ENCODE measurements at places on chromosomes 2 and 18.

DNA sequence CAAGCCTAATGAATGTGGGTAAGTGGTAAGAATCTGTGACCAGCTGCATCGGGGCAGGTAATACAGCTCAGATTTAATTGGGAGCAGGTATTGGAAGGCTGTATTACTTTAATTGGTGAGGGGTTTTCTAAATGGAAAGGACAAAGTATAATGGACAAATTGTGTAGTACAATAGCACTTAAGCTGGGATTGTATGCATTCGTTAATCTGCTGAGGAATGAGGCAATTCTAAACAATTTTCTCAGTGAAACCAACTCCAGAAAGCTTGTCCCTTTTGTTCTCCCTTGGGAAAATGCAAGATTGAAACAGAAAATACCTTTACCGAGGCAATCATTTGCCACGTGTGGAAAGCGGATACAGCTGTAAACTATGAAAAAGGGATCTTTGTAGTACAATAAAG, 801.6 kb upstream of the POU3F3 start:
- no peak for DNase-seq

GRCh38 chr18:49658823-49659404, 97.1 kb downstream of the LIPG start:
- no peak for DNase-seq

- no peak for DNase-seq
Measured at GRCh38 chr2:144364944-144365738, 154.8 kb downstream of the ZEB2 start.

DNA sequence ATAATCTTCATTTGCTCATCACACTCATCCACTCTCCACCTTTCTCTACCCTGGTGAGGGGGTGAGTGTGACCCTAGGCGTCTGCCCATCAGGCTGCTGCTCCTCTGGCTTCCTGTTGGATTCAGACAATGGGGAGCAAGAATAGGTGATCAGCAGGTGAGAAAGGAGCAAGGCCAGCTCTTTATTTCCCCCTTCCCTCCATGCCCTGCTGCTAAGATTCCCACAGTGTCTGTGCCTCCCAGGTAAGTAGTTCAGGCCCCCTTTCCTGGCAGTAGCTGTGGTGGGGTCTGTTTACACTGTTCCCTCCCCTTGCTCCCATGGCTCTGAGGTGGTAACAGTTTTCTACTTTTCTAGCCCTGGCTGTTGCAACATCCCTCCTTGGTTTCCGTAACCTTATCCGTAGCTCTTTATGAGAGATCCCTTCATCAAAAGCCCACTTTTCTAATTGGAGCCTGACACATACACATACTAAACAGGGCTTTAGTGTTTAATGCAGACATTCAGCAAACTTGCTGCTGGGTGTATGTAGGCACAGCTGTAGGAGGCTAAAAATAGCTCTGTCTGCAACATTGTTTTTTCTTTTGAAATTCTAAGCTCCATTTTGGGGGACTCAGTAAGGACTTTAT, 27.5 kb downstream of the MAP2 start:
- DNase-seq = no peak

- DNase-seq = no peak
Measured at GRCh38 chr2:199336546-199336945, 121.2 kb downstream of the SATB2 start.

GRCh38 chr2:48398285-48399002, 131.5 kb upstream of the STON1 start:
- no peak for DNase-seq

DNA sequence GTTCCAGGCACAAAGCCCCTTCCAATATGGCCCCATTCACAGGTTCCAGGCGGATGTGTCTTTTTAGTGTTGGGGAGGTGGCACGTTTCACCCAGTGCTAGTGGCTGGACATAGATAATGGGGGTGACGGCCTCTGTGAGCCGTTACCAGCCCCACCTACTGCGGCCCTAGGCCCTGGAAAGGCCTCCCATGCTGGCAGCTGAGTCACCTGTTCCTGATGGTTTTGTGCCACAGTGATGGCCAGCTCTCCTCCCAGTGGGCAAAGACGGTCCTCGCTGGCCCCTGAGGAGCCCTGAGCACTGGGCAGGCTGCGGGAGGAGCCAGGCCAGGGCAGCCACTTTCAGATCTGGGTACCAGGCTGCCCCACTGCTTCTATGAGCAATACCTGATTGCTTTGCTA, 40.0 kb upstream of the GPC1 start:
- DNase-seq = no peak

GRCh38 chr18:57947117-57947516, 96.9 kb upstream of the NEDD4L start:
- DNase-seq = no peak

DNA sequence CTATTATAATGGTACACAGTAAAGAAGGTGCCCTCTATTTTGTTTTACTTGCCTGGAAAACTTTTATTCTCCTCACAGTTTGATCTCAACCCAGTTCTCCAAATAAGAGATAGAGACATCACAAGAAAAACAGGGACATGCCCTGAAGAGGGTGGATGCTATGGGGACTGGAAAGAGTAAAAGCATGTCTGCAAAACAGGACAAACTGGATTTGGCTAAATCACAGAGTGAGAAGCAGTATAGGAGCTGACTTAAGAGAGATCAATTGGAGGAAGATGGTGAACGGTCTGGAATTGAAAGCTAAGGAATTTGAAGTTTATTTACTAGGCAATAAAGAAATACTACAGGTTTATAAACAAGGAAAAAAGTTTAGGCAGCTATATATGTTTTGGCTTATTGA, 33.0 kb downstream of the SP140L start:
- DNase-seq = no peak

DNA sequence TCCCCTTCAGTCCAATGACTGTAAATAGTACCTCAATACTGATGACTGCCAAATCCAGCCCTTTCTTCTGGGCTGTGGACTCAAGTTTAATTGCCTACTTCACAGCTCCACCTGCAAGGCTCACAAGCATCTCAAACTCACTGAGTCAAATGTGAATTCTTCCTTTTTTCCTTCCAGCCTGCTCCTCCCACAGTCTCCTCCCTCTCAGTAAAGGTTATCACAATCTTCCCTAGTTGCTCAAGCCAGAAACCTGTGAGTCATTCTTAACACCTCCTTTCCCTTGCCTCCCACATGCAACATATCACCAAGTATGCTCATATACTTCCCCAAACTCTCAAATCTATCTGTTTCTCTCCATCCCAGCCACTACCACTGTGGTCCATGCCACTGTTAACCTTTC, 3.7 kb upstream of the MFSD6 start:
- DNase-seq = peak; percentile 1

DNA sequence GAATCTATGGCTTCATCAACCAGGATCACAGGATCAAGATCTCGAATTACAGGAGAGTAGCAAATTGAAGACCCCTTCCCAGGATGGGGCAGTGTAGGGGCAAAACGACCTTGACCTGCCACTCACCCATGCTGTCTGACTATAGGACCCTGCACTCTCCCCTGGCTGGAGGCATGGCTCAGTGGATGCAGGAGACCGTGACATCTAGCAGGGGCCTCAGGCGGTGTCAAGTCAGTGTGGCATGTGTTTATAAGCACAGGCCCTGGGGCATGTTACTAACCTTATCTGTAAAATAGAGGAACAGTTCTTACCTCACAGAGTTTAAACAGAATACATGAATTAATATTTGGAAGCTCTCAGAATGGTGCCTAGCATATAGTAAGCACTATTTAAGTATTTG, 3.5 kb downstream of the HAAO start:
- DNase-seq = no peak

DNA sequence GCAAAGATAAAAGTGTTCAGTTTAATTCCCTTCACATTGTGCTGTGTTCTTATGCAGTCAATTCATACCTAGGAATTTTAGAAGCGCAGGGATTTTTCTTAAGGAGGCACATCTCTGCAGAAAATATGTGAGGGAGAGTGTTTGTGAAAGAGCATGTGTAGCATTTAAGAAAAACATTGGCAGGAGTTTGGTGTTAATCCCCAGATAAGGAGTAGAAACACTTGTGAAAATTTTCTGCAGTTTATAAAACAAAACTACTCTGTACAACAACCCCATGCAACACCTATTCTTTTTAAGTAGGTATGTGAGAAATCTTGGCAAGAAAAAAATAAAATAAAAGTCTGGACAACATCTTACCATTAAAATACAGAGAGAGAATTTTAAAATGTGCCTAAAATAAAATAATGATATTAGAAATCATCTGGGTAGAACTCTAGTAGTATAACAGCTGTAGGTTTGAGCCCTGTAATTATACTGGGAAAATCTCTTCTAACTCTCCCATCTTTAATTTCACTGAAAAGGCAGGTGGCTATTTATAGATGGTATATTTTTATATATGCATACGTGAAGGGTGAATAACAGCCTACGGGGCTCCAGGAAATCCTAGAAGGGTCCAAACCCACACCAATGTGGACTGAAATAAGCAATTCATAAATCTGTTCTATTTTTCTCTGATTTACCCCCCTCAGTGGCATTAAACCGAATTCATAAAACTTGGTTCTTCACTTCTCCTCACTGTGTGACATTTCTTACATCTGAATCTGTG, 6.6 kb downstream of the FZD7 start:
- DNase-seq = no peak

GRCh38 chr2:160322320-160322719, 122.2 kb upstream of the ITGB6 start:
- no peak for DNase-seq

- no peak for DNase-seq
Measured at GRCh38 chr2:223075301-223076270, 23.6 kb downstream of the KCNE4 start.

DNA sequence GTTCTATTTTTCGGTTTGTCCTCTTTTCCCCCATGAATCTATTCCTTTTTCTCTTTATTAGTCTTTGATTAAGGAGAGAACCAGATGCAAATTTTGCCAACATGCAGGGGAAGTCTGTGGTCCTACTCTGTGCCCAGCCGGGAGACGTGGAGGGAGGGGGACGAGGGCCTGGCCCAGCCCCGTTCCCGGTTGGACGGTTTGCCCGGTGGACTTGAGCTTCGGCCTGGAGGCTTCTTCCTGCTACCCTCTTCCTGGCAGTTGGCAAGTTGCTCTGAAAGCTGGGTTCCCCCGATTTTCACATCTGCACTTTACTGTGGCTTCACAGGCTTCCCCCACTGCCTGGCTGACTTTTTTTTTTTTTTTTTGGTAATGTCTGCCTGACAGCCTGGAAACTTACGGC, 39.3 kb upstream of the GBX2 start:
- DNase-seq = no peak

- no peak for DNase-seq
Measured at GRCh38 chr2:203535784-203536585, 884 bp upstream of the RAPH1 start.

DNA sequence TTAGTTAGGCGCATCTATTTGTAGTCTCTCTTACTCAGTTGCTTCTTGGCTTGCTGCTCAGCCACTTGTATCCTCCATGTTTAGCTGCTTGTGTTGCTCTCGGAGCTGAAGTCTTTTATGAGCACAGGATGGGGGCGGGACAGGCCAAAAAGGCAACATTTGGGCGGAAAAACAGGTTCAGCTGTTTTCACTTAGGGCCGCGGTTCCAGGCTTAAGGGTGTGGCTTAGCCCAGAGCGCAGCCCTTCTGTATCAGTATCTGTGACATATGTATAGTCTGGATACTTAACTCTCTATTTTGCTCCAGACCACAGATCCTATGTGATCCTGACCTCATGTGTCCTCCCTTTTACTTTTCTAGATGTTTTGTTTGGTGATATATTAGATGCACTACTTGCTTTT, 763.5 kb downstream of the SUCLG1 start:
- no peak for DNase-seq

- no peak for DNase-seq
Measured at GRCh38 chr2:126906781-126907180, 8.1 kb downstream of the TEX51 start.

DNA sequence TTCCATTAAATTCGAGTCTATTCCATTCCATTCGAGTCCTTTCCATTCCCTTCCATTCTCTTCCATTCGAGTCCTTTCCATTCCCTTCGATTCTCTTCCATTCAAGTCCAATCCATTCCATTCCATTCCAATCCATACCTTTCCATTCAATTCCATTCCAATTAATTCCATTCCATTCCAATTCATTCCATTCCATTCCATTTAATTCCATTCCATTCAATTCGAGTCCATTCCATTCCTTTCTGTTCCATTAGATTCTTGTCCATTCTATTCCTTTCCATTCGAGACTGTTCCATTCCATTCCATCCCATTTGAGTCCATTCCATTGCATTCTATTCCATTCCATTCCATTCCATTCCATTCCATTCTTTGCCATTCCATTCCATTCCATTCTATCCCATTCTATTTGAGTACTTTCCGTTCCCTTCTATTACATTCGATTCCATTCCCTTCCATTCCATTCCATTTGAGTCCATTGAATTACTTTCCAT, 1130.0 kb downstream of the RPIA start:
- DNase-seq = no peak

GRCh38 chr2:241458687-241459086, 49.7 kb downstream of the STK25 start:
- no peak for DNase-seq

GRCh38 chr2:102185347-102185746, 1.5 kb upstream of the IL1RL2 start:
- DNase-seq = no peak

DNA sequence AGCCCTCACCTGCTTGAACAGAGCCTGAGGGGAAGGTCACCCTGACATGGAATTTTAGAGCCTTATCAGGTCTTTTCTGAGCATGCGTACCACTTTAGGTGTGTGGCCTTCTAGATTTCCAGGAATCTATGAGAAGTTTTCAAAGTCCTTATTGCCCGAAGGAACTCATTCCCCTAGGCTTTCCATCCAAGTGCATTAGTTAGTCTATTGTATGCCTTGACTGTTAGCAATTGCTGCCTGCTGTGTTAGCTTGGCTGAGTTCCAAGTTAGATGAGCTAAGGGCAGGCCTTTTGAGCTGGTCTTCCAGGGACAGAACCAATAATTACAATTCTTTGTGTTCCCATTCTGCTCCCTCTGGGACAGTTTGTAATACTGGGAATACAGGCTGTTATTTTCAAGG, 30.8 kb upstream of the PUM2 start:
- no peak for DNase-seq

DNA sequence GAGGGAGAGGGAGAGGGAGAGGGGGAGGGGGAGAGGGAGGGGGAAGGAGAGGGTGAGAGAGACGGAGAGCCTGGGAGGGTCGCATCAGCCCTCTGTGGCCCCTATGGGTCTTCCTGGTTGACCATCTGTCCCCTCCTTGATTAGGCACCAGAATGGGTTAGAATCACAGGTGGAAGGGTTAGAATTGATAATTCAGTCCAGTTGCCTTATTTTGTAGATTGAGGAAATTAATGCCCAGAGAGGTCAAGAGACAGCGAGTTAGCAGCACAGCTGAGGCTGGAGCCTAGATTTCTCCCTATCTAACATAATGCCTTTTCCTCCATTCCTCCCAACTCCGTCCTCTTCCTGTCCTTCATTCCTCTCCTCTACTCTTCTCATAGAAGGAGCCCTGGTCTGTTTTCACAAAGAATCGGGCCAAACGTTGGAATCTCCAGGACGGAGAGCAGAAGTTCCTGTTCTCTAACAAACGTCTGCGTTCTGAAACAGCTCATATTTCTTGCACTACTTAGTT, 338 bp upstream of the THUMPD2 start:
- no peak for DNase-seq

- no peak for DNase-seq
Measured at GRCh38 chr2:241142593-241142992, 6.7 kb downstream of the PASK start.

GRCh38 chr2:135615404-135615803, 84.1 kb downstream of the R3HDM1 start:
- no peak for DNase-seq
